Caudate nucleus (tissue), 63 donors: ENCODE measurements at places on chromosomes 3 and 15.
A peak's percentile ranks its signal among the peaks of the same experiment; 100 is the strongest.

GRCh38 chr15:40310001-40310959 lies 2.5 kb upstream of the PLCB2 start:
- DNase-seq, result no peak

DNA sequence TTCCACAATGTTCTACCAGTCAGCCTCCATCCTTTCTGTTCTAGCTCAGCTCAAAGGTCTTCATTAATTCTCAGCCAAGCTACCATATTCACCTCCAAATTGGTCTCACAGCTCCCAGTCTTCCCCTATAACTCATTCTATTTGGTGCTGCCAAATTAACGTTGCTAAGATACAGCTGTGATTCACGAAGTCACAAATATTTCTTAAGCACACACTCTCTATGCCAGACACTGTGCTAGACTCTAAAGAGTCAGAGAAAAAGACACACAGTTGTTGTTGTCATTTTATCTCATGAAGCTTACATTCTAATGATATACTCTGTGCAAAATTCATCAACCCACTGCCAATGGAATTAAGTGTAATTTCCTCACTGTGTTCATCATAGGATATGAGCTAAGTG lies 102.8 kb downstream of the FRMD5 start:
- DNase-seq, result no peak

DNA sequence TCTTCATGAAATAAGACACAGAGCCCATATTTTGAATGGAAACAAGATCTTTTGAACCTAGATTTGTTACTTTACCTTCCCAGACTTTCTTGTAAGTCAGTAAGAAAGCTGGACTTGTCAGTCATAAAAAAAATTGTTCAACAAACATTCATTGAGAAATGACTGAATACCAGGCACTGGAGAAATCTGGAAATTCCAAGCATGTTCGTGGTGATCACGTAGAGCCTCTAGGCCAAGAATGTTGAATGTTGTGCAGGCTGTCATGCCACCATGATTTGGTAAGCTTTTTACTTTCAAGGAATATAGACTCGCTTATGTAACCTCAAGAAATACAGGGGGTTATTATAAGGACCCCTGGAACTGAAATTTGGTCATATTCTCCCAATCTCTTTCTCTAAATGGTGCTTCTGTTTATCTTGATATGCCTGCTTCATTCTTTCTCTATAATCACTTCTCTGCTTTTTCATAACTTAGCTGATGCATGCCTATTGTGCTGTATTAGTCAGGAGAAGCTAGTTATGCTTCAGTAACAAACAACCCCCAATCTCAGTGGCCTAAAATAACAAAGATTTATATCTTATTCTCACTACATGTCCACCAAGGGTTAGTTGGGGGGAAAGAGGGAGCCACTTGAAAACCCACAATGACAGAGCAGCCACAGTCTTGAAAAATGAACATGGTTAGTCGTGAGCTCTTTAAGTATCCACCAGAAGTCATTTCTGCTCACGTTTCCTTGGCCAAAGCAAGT lies 3.4 kb upstream of the TPM1 start:
- no peak for DNase-seq

DNA sequence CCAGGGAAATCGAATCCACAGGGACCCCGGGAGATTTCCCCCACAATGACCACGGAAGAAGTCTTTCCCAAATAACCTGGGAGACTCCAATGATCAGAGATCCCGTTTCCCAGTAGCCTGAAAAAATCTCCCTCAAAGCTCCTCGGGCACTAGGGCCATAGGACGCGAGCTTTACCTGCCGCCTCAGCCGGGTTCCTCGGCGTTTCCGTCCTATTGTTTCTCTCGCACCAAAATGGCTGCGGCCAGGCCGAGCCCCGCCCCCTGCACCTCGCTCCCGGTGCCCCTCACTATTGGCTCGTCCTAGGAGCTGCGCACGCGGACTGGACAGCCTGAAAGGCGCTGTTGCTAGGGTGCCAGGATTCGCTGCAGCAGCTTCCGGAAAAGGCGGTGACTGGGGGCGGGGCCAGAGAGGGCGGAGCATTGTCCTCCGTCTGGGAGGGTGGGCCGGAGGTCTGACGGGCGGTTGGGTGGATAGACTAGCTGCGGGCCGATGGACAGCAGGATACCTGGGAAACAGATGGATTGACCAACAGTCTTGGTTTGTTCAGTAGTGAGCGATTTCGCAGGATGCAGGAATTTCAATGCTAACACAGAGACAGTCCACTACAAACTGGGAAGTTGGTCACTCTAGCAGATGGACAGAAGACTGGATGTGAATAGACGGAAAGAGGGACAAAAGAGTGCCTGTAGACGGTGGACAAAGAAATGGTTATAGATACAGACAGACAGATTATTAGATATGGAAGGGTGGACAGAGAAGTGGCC lies at the start of gene IP6K2:
TSS of gene IP6K2 (minus strand) at position 240 of the 765 bp plus-strand sequence. CDS start 21,930 bp downstream, outside the sequence.
- peak; percentile 96 for DNase-seq

DNA sequence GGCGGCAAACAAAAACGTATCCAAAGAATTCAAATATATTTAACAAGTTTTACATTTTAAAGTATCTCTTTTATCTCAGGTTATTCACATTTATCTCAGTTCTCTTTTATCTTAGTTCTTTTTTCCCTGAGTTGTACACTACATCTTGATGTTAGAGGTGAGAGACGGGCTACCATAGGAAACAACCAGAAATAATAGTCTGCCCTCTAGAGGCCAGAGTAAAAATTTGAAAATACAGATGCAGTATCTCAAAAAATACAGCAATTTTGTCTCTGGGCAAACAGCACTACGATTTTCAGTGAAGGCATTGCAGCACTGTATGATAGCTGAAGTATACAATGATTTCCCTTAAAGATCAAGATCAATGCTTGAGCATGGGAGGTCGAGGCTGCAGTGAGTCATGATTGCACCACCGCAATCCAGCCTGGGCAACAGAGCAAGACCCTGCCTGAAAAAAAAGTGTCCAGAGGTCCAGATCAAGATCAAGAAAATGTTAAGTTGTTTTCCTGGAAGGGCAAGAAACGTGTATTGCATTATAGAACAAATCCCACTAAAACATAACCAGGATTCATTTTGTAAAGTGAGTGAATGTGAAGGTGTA lies 82.6 kb upstream of the ATP11B start:
- DNase-seq, result no peak

- no peak for DNase-seq
Measured at GRCh38 chr3:161247049-161247448, 25.9 kb downstream of the NMD3 start.

DNA sequence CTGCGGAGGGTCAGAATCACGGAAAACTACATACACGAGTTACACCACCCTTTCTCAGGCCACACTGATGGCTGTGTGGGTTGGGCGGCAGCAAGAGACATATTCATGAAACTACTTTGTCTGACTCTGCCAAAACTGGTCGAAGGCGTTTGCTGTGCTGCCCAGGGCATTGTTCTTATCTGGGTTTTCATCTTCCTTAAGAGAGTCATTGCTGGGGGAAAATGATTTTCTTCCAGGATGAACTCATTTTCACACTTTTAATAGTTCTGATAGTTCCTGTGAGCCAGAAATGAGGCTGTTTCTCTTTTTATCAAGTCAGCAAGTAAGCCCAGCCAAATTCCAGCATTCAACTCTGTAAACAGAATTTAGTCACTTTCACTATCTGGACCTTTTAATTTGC lies 47.6 kb downstream of the TRIM71 start:
- no peak for DNase-seq

DNA sequence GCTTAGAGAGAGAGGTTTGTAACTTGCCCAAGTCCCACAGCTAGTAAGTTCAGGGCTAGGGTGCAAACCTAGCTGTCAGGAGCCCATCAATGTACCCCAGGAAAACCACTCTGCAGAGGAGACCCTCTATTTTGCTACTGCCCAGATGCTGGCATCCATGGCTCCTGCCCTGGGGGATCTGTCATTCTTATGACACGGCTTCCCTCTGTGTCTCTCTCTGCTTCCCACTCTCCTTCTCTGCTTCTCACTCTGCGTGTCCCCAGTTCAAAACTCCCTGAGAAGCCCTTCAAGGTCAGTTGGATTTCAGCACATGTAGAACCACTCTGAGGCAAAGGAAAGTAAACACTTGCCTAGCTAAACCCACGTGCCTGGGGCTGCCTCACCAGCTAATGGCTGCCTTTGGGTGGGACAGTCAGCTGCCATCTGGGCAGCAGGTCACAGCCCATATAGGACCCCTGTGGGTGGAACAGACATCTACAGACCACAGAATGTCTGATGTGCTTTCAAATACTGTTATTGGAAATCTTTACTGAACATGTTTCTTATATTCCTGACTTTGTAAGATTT lies 29.4 kb upstream of the SLCO2A1 start:
- no peak for DNase-seq

- no peak for DNase-seq
Measured at GRCh38 chr3:183252973-183253527, at the start of gene B3GNT5. Gene B3GNT5 (plus strand): TSS chr3:183253253. CDS start chr3:183269799, 16,546 bp downstream.

DNA sequence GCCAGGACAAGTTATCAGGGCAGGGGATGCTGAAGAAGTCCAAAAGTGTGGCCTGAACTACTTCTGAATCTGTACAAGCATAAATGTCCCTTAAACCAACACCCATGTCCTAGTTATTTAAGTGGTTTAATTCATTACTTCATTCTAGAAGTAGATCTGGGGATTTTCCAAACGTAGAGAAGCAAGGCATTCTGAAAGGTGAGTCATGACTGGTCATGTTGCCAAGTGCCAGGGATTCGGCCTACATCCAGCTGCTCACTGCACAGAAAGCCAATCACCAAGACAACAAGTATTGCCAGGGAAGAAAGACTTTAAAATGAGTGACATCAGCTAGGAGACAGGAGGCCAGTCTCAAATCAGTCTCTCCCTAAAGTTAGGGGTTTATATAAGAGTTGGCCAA lies 396.6 kb downstream of the GABRB3 start:
- no peak for DNase-seq

DNA sequence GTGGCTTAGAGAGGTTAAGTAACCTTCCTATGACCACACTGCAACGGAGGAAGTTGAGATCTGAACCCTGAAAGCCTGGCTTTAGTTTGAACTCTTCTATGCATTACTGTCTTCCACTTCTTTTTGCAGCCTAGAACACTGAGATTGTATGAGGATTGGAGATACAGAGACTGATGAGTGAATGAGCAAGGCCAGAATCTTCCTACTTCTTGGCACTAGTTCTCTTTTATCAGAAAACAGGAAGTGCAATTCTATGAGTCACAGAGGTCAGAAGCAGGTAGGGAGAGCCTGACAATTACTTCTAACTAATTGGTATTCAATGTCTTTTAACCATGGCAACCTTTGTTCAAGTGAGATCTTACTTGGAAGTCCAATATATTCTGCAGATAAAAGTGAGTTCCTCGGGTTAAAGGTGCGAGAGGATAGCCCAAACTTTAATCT lies 219.0 kb downstream of the SHQ1 start:
- DNase-seq, result no peak

GRCh38 chr15:98753726-98754656 lies 105.7 kb downstream of the IGF1R start:
- no peak for DNase-seq

GRCh38 chr3:108645364-108645763 lies 55.8 kb downstream of the DZIP3 start:
- no peak for DNase-seq

- no peak for DNase-seq
Measured at GRCh38 chr15:63322541-63322940, 45.1 kb downstream of the APH1B start.
